ENCODE measurements at places on chromosomes 5 and 9.

DNA sequence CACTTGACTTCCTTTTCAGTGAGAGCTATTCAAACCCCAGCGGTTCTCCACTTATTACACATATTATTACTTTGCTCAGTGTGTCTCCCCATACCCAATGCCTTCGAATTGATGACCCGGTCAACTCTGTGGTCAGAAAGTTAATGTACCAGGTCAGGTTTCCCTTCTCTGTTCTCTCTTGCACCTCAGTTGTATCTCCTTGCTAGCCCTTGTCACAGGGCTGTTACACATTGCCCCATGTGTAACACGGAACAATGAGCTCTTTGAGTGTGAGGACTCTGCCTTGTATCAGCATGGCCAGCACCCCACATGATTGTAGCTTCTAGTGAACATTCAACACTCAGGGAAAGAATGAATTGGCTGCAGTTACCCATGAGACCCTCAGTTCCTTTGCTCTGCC, 73.6 kb downstream of the DOCK2 start:
- no peak for DNase-seq

GRCh38 chr5:30600892-30601291, 592.6 kb upstream of the CDH6 start:
- no peak for DNase-seq

- DNase-seq: no peak
These were observed 60.3 kb upstream of the TRIM32 start for GRCh38 chr9:116626762-116627161.

- DNase-seq: peak; percentile 51
These were observed 51.4 kb upstream of the CAST start for GRCh38 chr5:96610747-96611146.

GRCh38 chr9:107367727-107368502, 84.8 kb downstream of the RAD23B start:
- no peak for DNase-seq

- no peak for DNase-seq
These were observed 110.4 kb downstream of the NFIB start for GRCh38 chr9:14203356-14204056.

DNA sequence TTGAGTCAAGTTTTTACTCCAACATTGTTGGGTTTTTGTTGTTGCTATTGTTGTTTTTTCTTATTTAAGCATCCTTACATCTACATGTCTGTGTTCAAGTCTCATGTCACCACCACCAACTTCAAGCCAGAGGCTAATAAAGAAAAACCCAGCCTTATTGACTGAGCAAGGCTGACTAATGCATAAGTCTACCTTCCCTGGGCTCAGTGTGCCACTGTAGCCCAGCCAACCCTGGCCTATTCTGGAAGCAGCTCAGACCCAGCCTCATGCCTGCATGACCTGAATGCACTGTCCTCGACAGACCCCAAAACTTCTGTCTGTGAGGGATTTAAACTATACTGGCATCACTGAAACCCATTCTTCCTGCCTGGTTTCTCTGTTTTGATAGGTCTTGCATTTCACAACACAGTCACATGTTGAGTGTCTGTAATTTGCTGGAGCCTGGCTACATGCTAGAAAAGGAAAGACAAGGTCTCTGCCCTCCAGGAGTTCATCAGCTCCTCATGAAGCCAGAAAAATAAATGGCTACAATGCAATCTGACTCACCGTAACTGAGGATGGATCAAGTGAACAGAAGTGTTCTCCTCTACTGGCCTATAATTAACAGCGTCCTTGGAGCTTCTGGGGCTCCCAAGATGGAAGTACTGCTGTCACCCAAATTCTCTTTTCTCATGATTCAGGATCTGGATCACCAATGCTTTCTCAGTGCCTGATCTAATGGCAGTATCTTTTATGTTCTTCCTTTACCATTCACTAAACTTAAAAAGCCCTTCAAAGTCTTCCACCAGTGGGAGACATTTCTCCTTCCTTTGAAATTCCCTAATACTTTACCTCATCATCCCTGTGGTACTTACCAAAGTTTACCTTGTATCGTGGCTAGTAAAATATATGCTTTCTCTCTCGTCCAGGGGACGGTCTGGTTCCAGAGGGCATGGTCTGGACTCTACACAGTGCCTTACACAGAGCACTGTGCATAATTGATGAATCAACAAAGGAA, 103.9 kb upstream of the IFNE start:
- DNase-seq: peak; percentile 37

Measured in fibroblast of skin of abdomen (primary cell).